ELR (cell line): ENCODE measurements at places on chromosomes 12 and 14.
A peak's percentile ranks its signal among the peaks of the same experiment; 100 is the strongest.

DNA sequence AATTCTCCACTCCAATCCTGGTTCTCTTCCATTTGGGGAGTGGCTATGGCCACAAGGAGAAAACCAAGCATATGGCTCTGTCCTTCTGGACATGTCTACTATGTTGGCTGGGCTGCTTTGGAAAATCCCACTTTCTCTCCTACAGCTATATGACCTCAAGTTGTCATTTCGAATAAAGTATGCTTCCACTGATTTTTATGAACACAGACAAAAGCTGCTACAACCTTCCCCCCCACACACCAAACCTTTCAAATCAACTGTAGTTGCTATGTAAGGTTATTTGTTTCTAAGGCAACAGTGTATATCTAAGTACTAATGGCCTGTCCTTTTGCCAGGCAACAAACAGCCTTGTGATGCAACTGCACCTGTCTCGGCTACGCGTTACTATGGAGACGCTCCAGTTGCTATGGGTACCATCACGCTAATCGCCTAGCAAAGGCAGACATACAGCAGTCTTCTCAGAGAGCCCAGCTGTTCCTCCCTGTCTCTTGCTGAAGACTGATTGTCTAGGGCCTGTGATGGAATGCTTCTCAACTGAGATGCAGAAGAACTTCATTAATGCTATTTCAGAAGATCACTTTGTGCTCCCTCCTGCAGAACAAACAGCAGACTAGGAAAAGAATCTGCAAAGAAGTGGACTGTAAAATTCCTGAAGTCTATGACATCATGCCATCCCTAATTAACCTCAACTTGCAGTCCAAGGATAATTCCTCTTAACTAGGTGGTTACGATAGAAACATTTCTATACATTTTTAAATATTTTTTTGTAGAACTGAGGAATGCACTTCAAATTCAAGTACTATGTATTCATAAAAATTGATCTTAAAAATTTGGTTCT lies 67.6 kb downstream of the FOXN3 start:
- DNase-seq: no peak

DNA sequence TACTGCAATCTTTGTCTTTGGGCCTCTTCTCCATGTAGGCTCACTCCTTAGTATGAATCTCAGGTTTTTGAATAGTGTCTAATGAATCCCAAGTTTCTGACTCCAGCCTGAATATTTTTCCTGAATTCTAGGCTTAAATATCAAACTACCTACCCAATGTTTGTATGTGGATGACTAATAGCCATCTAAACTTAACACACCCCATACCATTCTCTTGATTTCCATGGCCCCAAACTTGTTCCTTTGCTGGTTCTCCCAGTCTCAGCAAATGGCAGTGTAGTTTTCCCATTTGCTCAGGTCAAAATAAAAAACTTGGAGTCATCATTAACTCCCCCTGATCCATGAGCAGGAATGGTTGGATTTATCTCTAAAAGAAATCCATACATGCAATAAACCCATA lies 18.8 kb upstream of the SDR39U1 start:
- no peak for DNase-seq

DNA sequence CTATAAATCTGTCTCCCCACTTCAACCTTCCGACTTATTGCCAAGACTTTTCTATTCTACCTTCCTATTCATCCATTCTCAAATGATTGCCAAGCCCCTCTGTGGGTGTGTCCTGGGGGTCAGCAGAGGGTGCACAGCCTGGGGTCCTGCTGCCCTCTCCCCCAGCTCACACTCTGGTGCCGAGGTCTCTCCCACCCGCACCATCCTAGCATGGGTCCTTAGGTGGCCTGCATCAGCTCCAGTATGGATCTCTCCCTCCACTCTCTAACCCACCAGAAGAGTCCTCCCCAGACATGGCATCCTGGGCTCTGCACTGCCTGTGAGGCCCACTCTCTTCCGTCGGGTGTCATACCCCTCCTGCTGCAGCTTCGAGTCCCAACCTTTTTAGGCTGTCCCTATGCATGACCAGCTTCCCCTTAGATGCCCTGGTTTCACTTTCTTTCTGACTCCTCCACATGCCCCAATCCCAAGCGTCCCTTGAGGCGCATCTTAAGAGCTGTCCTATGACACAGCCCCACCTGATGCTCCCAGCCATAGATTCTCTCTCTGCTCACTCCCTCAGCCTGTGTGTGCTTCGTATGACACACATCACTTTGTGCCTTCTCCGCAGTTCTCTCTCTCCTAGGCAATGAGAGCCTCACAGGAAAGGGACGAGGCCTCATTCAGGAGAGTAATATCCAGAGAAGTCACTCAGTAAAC lies 43.9 kb downstream of the GIT2 start:
- DNase-seq: peak; percentile 31

GRCh38 chr14:94116701-94117100 lies 6.2 kb downstream of the IFI27 start:
- no peak for DNase-seq
